ENCODE measurements at places on chromosomes 1 and 21. TPM values are rescaled to one million over a fixed set of nuclear protein-coding genes. Genes with fewer than 3 reads are reported as not detected.

Gene ZMPSTE24
- 38.9 TPM for polyA plus RNA-seq

Gene LCE3A
- polyA plus RNA-seq = not detected

Gene CXADR
- polyA plus RNA-seq = 60.2 TPM

Gene MCOLN2
- polyA plus RNA-seq = 0.29 TPM

Gene NMNAT2
- polyA plus RNA-seq = 65.9 TPM

Gene AVPR1B
- polyA plus RNA-seq = 0.12 TPM

Gene SGIP1
- polyA plus RNA-seq = 53.6 TPM

Gene DMBX1
- 0.29 TPM for polyA plus RNA-seq

Gene TMEM54
- polyA plus RNA-seq = 34.0 TPM

Gene SHISA4
- 194 TPM for polyA plus RNA-seq

Gene GBP7
- polyA plus RNA-seq = 0.16 TPM

Gene NCF2
- 2.8 TPM for polyA plus RNA-seq

Gene ASCL5
- 0.95 TPM for polyA plus RNA-seq

Gene C1orf167
- polyA plus RNA-seq = 0.23 TPM

Gene LCE2A
- not detected for polyA plus RNA-seq

Gene CHAF1B
- 6.0 TPM for polyA plus RNA-seq

Gene DFFB
- polyA plus RNA-seq = 7.4 TPM

Gene SLC44A3
- 8.2 TPM for polyA plus RNA-seq

Gene PBX1
- 90.4 TPM for polyA plus RNA-seq

Gene DIO1
- not detected for polyA plus RNA-seq

Gene TSTD1
- 10.5 TPM for polyA plus RNA-seq

Gene SPRR2E
- polyA plus RNA-seq = not detected

Gene UFC1
- polyA plus RNA-seq = 165 TPM

Gene KRTAP19-3
- polyA plus RNA-seq = not detected

Gene FASLG
- polyA plus RNA-seq = not detected

Gene RNF207
- polyA plus RNA-seq = 32.2 TPM

Gene SLC41A1
- polyA plus RNA-seq = 59.5 TPM

Gene MMEL1
- 2.3 TPM for polyA plus RNA-seq

Gene MAP3K7CL
- polyA plus RNA-seq = 3.6 TPM

Gene PGLYRP4
- not detected for polyA plus RNA-seq

Gene TMPRSS2
- 0.41 TPM for polyA plus RNA-seq

Gene EPHB2
- 44.4 TPM for polyA plus RNA-seq

Gene PHC2
- 111 TPM for polyA plus RNA-seq

Gene FAM151A
- polyA plus RNA-seq = 0.22 TPM

Gene SMIM1
- polyA plus RNA-seq = 3.7 TPM

Gene ANKRD45
- polyA plus RNA-seq = 9.6 TPM

Gene HCRTR1
- 4.2 TPM for polyA plus RNA-seq

Gene PROK1
- polyA plus RNA-seq = 0.59 TPM

Gene KRTAP19-5
- polyA plus RNA-seq = not detected

Gene WDR64
- 0.11 TPM for polyA plus RNA-seq

Gene TMEM61
- 1.2 TPM for polyA plus RNA-seq

Gene KRTAP20-3
- not detected for polyA plus RNA-seq
